ENCODE measurements at places on chromosomes 13 and 19.

DNA sequence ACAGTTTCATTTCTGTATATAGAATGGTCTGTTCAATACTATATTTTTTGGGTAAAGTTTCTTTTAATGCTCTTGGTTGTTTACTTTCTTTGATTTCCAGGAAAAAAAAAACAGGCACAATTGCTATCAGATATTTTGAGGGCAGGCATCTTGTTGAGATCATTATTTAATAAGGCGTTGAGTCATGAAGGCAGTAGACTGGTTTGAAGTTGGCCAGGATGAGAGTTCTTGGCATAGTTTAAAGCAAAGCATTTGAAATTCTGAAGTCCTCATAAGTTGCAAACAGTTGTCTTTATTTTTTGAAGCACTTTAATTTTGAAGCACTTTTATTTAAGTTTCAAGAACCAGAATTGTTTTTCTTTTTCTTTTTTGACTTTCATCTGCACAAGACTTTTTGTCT lies 2.6 kb upstream of the ZNF175 start:
- H3K27ac ChIP-seq, result no peak overlapping the region
- peaks cover 27% of the 10 kb centered on the region for H3K27me3 ChIP-seq
- H3K4me1 ChIP-seq, result peaks cover 5% of the 10 kb centered on the region
- H3K36me3 ChIP-seq, result peaks cover 5% of the 10 kb centered on the region
- H3K4me3 ChIP-seq, result no peak overlapping the region

GRCh38 chr19:38213911-38214625 lies 10.0 kb downstream of the DPF1 start:
- no peak overlapping the region for H3K4me3 ChIP-seq
- peak overlapping the region; percentile 25 for H3K27ac ChIP-seq
- H3K4me1 ChIP-seq, result peaks cover 64% of the 10 kb centered on the region
- no peaks in the 10 kb centered on the region for H3K27me3 ChIP-seq
- no peak for DNase-seq

DNA sequence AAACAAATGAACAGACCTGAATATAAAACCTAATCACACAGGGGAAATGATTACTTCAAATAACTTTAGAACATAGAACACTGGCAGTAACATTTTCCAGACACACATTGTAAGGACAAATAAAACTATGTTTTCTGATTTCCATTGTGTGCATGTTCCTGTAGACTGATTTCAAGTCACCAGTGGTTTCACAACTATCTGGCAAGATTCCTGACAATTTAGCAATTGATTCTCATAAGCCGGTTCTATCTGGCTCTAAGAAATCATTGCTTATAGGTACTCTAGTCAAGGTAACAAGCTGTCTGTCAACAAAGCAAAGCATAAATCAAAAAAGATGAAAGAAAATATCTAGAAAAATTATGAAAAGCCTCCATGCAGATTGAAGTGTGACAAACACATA lies 19.6 kb upstream of the PCCA start:
- no peaks in the 10 kb centered on the region for H3K36me3 ChIP-seq
- no peaks in the 10 kb centered on the region for H3K27me3 ChIP-seq
- H3K4me3 ChIP-seq, result no peak overlapping the region
- no peak for DNase-seq

GRCh38 chr13:105519771-105520170 lies 1015.7 kb downstream of the EFNB2 start:
- DNase-seq, result no peak
- no peaks in the 10 kb centered on the region for H3K27me3 ChIP-seq
- no peaks in the 10 kb centered on the region for H3K36me3 ChIP-seq
- no peak overlapping the region for H3K4me3 ChIP-seq

DNA sequence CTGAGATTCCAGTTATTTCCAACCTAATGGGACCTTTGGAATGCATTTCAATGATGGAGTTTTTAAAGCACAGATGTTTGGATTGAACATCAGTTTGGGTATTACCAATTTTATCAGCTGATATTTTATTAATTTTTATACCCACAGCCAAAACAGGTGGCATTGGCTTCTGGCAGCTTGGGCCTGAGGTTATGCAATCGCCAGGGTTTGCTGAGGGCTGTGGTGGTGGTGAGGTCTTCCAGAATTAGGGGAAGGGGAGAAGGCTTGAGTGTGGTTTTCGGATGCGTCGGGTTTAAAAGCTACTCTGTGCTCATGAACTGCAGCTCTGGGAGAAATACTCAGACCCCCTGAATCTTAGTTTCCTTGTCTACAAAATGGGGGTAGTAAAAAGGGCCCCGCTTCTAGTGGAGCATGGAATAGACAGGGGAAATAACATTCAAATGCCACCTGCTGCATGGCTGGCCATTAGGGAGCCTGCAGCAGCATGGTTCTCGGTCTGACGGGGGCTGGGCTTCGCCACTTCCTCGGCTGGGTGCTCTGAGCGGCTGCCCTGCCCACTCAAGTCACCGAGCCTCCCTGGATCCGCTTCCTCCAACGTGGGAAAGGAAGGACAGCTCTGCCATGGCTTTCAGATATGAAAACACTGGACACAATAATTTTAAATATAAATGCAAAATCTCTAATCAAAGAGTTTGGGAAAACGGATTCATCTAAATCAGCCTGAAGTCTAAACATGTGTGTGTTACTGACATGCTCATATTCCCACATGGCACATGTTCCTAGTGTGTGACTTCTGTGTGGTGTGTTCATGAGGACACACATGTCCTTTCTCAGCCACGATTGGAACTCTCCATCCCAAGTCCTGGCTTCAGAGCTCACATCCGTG lies 35.2 kb downstream of the ADPRHL1 start:
- DNase-seq, result no peak
- H3K36me3 ChIP-seq, result peaks cover 9% of the 10 kb centered on the region
- H3K4me1 ChIP-seq, result peaks cover 35% of the 10 kb centered on the region
- no peak overlapping the region for H3K4me3 ChIP-seq
- no peak overlapping the region for H3K27ac ChIP-seq

GRCh38 chr13:90577726-90578125 lies 769.8 kb upstream of the MIR17HG start:
- DNase-seq, result no peak
- H3K36me3 ChIP-seq, result no peaks in the 10 kb centered on the region
- H3K4me3 ChIP-seq, result no peak overlapping the region
- no peaks in the 10 kb centered on the region for H3K27me3 ChIP-seq

GRCh38 chr13:50511877-50512341 lies 331.6 kb downstream of the DLEU7 start:
- DNase-seq, result no peak
- no peaks in the 10 kb centered on the region for H3K36me3 ChIP-seq
- no peaks in the 10 kb centered on the region for H3K27me3 ChIP-seq
- peaks cover 6% of the 10 kb centered on the region for H3K4me1 ChIP-seq
- H3K4me3 ChIP-seq, result no peak overlapping the region
- H3K27ac ChIP-seq, result peak overlapping the region; percentile 87

- DNase-seq, result peak; percentile 74
- peaks cover 74% of the 10 kb centered on the region for H3K4me1 ChIP-seq
- H3K36me3 ChIP-seq, result peaks cover 9% of the 10 kb centered on the region
- H3K27me3 ChIP-seq, result no peaks in the 10 kb centered on the region
- H3K4me3 ChIP-seq, result peak overlapping the region; percentile 52
- peak overlapping the region; percentile 98 for H3K27ac ChIP-seq
These were observed 1.8 kb upstream of the SSBP4 start for GRCh38 chr19:18417250-18418028.

GRCh38 chr19:30719999-30720345 lies 347.8 kb downstream of the ZNF536 start:
- H3K36me3 ChIP-seq, result no peaks in the 10 kb centered on the region
- H3K27me3 ChIP-seq, result no peaks in the 10 kb centered on the region
- peak overlapping the region; percentile 52 for H3K27ac ChIP-seq
- DNase-seq, result peak; percentile 58

DNA sequence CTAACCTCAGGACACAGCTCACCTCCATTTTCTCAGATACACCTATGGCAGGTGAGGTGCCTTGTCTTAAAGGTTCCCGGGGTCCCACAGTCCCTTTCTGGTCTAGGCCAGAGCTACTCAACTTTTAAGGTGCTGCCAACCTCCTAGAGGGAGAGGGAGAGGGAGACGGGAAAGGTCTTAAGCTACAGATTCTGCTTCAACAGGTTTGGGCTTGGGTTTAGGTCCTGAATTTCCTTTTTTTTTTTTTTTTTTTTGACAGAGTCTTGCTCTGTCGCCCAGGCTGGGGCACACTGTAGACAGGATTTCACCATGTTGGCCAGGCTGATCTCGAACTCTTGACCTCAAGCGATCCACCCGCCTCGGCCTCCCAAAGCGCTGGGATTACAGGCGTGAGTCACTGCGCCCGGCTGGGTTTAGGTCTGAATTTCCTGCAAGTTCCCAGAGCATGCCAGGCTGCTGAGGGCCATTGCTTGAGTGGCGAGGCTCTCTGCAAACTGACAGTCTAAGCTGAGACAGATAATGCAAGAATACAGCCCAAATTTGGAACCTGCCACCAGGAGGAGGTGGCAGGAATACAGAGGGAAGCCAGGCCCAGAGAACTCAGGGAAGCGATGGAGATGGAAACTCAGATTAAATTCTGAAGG lies 7.8 kb upstream of the SYCN start:
- DNase-seq, result no peak
- H3K27ac ChIP-seq, result no peak overlapping the region
- peaks cover 3% of the 10 kb centered on the region for H3K27me3 ChIP-seq
- no peaks in the 10 kb centered on the region for H3K36me3 ChIP-seq

- H3K36me3 ChIP-seq, result no peaks in the 10 kb centered on the region
- no peaks in the 10 kb centered on the region for H3K4me1 ChIP-seq
- no peak for DNase-seq
- H3K4me3 ChIP-seq, result no peak overlapping the region
These were observed 87.6 kb upstream of the MBNL2 start for GRCh38 chr13:97134364-97135095.

DNA sequence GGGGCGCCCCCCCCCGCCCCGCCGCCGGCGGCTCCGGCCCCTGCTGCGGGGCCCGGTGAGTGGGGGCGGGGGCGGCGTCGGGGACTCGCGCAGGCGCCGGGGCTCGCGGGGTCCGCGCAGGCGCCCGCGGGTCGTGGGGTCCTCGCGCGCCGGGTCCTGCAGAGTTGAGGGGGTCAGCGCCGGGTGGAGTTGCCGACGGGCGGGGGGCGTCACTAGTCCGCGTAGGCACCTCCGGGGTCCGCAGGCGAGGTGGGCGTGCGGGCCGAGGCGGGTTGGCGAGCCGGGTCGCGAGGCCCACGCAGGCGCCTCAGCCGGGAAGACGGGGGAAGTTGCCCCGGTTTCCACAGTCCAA lies 365 bp downstream of the PPP6R1 start:
- H3K36me3 ChIP-seq, result peaks cover 36% of the 10 kb centered on the region
- H3K4me1 ChIP-seq, result peaks cover 46% of the 10 kb centered on the region
- H3K27me3 ChIP-seq, result no peaks in the 10 kb centered on the region
- peak overlapping the region; percentile 95 for H3K27ac ChIP-seq
- no peak for DNase-seq

- no peaks in the 10 kb centered on the region for H3K36me3 ChIP-seq
- peaks cover 25% of the 10 kb centered on the region for H3K4me1 ChIP-seq
- DNase-seq, result no peak
- peaks cover 15% of the 10 kb centered on the region for H3K27me3 ChIP-seq
These were observed 4.9 kb downstream of the SIAH3 start for GRCh38 chr13:45846681-45847080.

GRCh38 chr13:20798027-20798426 lies 24.3 kb upstream of the EEF1AKMT1 start:
- no peak overlapping the region for H3K4me3 ChIP-seq
- no peaks in the 10 kb centered on the region for H3K4me1 ChIP-seq

DNA sequence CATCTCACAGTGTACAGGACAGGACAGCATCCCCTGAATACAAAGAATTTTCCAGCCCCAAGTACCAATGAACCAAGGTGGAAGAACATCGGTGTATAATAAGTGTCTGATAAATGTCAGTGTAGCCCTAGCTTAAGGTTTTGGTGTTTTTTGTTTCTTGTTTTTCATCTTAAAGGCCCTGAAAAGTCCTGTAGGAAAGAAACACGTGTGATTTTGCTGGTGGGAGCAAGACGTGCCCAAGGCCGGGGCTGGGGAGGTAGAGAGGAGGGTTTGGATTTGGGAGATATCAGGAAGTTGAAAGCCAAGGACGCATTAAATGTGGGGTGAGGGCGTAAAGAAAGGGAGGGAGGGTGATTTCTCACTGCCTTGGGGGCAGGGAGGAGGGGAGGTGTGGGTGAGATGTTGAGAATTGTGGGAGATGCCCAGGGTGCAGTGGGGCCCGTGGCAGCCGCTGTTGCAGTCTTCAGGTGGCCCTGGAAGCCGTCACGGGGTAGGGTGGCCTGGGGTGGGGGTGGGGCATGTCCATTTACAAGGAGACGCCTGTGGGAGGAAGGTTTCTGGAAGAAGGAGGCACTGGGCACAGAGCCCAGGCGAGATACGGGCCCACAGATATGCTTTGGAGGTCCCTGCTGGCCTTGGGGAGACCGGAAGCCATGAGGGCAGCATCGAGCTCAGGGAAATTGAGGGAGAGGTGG lies 6.7 kb downstream of the CAMSAP3 start:
- H3K27ac ChIP-seq, result no peak overlapping the region
- no peak overlapping the region for H3K4me3 ChIP-seq
- peaks cover 3% of the 10 kb centered on the region for H3K4me1 ChIP-seq

DNA sequence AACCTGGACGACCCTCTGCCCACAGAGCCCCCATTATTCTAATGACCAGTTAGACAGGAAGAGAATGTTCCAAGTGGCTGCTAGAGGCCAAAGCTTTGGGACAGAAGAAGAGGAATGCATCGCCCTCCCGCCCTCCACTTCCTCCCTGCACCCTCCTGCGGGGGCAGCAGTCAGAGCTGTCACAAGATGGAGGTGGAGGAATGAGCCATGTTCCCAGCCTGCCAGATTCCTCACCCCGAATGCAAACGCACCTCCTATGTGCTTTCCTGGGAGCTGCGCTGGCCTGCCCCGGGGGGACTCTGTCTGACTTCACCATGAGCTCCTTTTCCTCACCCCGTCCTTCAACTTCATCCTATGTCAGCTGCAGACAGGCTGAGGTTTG lies 1.7 kb downstream of the YJEFN3 start:
- H3K27ac ChIP-seq, result no peak overlapping the region
- H3K36me3 ChIP-seq, result peaks cover 58% of the 10 kb centered on the region
- H3K4me3 ChIP-seq, result no peak overlapping the region
- H3K27me3 ChIP-seq, result no peaks in the 10 kb centered on the region
- DNase-seq, result no peak
- H3K4me1 ChIP-seq, result peaks cover 41% of the 10 kb centered on the region

DNA sequence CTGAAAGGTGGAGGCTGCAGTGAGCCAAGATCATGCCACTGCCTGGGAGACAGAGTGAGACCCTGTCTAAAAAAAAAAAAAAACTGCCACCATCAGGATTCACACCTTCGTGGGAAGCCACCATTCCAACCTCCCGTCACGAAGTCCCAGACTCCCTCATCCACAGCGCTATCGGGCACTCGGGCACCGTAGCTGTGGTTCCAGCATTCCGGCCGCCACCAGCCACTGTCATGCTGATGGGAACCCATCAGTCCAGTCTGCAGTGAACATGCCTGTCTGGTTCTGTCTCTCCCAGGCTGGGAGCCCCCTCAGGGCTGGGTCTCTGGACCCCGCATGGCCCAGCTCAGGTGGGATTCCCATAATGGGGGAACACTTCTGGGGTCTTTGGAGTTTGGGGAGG lies 27.5 kb downstream of the TINCR start:
- peaks cover 25% of the 10 kb centered on the region for H3K4me1 ChIP-seq
- no peaks in the 10 kb centered on the region for H3K36me3 ChIP-seq
- H3K27ac ChIP-seq, result no peak overlapping the region

- no peak overlapping the region for H3K4me3 ChIP-seq
- H3K27ac ChIP-seq, result no peak overlapping the region
- no peaks in the 10 kb centered on the region for H3K27me3 ChIP-seq
- DNase-seq, result no peak
- H3K36me3 ChIP-seq, result no peaks in the 10 kb centered on the region
These were observed 1700.1 kb upstream of the SLC10A2 start for GRCh38 chr13:104766319-104766718.
